ENCODE measurements at places on chromosomes 6 and 20.

- peak; percentile 53 for DNase-seq
Measured at GRCh38 chr6:134880487-134881190, 69.3 kb downstream of the ALDH8A1 start.

- no peak for DNase-seq
Measured at GRCh38 chr6:159620947-159621346, 72.1 kb downstream of the SOD2 start.

DNA sequence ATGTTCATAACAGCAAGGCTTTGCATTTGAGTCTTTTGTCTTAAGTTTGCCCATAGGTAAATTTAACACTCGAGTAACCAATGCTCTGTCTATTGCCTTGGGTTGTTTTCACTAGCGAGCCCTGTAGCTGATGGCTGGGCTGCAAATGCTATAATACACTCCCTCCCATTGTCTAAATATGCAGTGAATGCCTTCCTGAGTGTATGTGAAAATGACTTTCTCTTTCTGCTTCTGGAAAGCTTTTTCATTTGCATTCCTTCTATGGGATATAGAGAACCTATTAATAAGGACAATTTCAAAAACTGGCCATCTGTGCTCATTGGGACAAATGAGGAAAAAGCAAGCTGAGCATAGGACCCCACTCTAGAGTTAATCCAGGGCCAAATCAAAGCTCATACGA is 156.5 kb upstream of the FBXL4 start:
- no peak for DNase-seq

DNA sequence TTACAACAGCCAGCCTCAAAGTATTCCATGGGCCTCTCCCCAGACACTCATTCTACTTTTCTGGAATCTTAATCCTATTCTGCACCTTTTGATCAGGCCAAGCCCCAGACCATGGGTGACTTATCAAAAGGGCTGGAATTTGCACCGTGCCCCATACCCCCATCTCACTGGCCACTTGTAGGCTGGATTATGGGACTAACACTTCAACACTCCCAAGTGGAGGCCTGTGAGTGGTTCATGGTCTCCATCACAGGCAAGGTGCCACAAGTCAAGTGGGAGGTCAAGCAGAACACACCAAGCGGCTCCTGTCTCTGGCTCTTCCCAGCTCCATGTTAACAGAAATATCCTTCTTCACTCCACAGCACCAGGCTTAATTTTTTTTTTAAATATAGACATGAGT is 212.3 kb upstream of the HEY2 start:
- DNase-seq = no peak

- DNase-seq = no peak
Measured at GRCh38 chr6:14985366-14985765, 260.5 kb upstream of the JARID2 start.

DNA sequence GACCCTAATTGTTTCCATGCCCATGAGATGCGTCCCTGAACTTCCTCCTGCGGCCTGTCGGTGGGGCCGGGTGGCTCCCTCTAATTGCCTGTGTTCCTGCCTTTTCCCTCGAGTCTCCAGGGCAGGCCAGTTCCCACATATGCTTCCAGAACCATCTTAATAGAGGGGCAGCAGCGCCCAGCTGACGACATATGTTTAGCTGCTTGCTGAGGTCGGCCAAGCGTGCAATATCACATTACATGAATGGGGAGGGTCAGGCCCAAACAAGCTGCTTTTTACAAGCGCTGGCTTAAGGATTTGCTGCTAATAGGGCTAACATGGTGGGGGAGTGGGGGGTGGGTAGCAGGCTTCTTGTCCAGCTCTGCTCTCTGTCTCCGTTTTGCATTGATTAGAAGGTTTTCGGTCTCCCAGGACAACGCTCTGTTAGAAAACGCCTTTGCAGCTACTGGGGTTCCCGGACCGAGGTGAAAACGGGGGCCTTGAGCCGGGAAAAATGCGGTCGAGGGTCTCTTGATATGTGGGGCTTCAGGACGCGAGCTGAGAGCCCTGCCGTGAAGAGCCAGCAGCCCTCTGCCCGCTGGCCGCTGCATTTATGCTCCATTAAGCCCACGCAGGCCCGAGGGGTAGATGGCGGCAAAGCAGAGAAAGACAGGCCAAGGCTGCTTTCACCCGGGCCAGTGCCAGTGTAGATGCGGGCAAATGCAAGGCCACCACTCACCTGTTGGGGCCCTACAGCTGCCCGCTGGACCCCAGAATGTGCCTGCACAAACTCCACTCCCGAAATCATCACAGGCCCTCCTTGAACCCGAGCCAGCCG is 308.5 kb downstream of the BMP7 start:
- DNase-seq = no peak

- no peak for DNase-seq
Measured at GRCh38 chr6:25465941-25466340, 186.1 kb upstream of the SCGN start.

DNA sequence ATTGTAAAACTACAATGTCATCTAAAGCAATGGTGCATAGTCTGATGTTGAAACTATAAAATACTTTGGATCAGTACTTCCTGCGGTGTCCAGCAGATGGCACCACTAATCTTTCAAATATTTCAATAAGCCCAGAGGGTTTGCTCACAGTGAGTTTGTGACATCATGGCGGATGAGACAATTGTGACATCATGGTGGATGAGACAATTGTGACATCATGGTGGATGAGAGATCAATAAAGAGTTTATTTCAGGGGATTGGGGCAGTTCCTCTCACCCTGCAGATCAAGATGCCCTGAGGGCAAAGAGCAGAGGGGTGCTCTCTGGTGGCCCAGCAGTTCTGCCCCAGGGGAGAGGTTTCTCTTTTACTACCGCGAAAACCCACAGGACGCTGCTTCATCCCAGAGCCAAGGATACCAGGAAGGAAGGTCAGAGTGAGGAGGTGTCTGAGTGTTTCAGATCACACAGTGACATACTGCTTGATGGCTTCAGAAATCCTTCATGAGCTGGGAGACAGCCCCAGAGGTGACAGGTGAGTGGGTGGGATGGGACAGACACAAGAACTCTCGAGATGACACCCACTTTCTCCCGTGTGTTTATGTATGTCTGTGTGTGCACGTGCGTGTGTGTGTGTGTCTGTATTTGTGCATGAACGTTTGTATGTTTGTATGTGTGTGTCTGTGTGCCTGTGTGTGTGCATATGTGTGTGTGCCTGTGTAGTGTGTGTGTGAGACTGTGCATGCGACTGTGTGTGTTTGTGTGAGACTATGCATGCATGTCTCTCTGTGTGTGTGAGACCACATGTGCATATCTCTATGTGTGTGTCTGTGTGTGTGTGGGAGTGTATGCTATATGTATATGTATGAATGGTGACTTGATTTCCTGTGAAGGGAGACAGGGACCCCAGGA is 7.3 kb upstream of the ULBP2 start:
- peak; percentile 39 for DNase-seq

- DNase-seq = no peak
Measured at GRCh38 chr20:1505871-1506270, 14.7 kb upstream of the SIRPB2 start.

DNA sequence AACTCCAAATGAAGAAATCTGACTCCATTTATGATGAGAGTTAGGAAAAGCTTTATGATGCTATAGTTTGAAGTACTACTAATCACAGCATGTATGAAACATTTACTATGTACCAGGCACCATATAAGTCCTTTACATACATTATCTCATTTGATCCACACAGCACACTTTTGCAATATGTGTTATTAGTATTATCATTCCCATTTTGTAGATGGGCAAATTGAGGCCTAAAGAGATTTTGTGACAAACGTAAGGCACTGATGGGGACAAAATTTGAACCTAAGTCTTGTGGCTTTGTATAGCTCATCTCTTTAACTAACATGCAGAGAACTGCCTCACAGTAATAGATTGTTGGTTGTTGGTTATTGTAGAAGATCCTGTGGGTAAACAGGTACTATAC is 14.2 kb upstream of the TNFRSF21 start:
- no peak for DNase-seq

DNA sequence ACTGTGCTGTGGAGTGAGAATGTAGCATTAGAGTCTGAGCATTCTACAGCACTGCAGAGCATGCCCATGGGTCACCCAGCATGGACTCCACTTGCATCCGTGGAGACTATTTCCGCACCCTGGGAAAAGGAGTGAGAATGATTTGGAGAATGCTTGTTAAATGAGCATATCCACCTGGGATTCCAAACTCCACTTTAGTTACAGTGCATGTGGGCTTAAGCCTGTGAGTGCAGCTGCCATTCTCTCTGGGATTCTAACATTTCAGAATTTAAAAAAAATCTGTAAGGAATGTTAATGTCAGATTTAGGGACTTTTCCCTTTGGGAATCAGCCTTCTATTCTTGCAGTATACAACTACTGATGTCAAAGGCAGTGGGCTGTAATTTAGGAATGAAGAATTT is 33.4 kb downstream of the KIF25 start:
- DNase-seq = no peak

- DNase-seq = no peak
Measured at GRCh38 chr6:156256161-156256560, 521.0 kb upstream of the ARID1B start.

- no peak for DNase-seq
Measured at GRCh38 chr6:70538376-70538775, 28.4 kb upstream of the SDHAF4 start.

GRCh38 chr6:144549837-144550747 is 265.0 kb downstream of the UTRN start:
- no peak for DNase-seq

GRCh38 chr6:79072640-79073181 is 5.3 kb downstream of the PHIP start:
- DNase-seq = no peak

DNA sequence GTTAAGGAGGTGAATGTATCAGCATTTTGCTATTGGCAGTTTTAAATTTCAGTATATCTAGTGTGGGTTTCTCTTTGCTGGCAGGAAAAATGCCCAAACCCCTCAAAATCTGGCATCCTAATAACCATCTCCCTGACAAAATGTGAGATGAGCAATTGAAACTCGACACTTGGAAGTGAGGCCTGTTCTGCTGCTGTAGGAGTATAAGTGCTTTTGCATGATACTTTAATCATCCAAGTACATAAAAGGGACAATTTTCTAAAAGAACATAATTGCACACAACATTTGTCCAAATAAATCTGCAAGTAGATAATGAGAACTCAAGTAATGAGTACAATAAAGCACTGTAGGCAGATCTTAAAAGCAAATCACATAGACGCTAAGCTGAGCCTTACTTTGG is 36.5 kb downstream of the LAMP5 start:
- DNase-seq = no peak

Data from fibroblast of skin of left biceps (primary cell).